ENCODE measurements at places on chromosomes 6 and 20.
A peak's percentile ranks its signal among the peaks of the same experiment; 100 is the strongest.

- DNase-seq, result peak; percentile 19
Observed at GRCh38 chr6:149347067-149347466, 29.6 kb downstream of the TAB2 start.

DNA sequence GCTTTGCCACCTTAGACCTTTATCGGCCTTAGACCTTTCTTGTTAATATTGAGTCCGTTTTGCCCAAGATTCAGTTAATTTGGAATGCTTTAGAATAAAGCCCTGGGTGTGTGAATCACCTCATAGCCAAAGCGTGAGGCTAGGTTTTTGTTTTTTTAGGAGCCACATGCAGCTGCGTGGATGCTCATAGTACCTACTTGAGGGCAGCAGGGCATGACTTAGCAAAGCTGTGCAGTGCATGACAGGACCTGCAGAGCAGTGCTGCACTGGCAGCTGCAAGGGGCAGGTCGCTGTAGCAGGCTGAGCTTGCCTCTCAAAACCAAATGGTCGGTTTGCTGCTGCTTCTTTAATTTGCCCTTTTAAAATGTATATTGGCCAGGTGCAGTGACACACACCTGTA lies 116.1 kb downstream of the JAG1 start:
- no peak for DNase-seq

DNA sequence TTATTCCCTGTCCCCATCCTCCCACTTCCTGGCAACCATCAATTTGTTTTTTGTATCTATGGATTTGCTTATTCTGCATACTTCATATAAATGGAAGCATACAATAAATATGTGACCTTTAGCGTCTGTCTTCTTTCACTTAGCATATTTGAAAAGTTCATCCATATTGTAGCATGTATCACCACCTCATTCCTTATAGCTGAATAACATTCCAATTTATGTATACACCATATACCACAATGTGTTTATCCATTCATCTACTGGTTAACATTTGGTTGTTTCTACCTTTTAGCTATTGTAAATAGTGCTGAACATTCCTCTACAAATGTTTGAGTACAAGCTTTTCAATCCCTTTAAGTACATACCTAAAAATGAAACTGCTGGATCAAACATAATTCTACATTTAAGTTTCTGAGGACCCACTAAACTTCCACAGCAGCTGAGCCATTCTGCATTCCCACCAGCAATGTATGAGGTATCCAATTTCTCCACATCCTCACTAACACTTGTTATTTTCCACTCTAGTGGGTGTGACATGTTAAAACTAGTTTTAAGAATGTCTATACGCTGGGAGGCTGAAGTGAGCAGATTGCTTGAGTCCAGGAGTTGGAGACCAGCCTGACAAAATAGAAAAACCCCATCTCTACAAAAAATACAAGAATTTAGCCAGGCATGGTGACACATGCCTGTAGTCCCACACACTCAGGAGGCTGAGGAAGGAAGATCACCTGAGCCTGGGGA lies 32.9 kb downstream of the NUDT3 start:
- peak; percentile 24 for DNase-seq

- no peak for DNase-seq
Observed at GRCh38 chr6:154238831-154239230, 117.8 kb downstream of the IPCEF1 start.

GRCh38 chr20:60246751-60247150 lies 288.5 kb downstream of the CDH26 start:
- no peak for DNase-seq

GRCh38 chr6:19603721-19604120 lies 233.4 kb upstream of the ID4 start:
- DNase-seq, result no peak

DNA sequence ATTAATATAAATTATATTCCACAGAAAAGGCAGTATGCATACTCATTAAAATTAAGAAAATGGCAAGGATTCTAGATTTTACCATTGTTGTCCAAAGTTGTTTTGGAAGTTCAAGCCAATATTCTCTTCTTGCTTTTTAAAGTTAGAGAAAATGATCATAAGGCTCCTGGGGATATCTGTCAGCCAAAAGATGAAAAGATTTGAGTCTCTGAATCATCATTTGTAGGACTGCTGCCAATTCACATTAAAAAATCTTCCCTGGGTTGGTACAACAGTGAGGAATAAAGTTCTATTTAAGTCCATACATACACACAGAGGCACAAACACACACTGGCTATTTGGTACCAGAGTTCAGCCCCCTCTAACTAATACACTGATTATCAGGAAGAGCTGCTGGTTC lies 620.1 kb downstream of the COL12A1 start:
- peak; percentile 49 for DNase-seq

- peak; percentile 7 for DNase-seq
Observed at GRCh38 chr6:40419377-40419776, 167.8 kb downstream of the LRFN2 start.

- DNase-seq, result no peak
Observed at GRCh38 chr6:102327697-102328225, 934.3 kb downstream of the GRIK2 start.

DNA sequence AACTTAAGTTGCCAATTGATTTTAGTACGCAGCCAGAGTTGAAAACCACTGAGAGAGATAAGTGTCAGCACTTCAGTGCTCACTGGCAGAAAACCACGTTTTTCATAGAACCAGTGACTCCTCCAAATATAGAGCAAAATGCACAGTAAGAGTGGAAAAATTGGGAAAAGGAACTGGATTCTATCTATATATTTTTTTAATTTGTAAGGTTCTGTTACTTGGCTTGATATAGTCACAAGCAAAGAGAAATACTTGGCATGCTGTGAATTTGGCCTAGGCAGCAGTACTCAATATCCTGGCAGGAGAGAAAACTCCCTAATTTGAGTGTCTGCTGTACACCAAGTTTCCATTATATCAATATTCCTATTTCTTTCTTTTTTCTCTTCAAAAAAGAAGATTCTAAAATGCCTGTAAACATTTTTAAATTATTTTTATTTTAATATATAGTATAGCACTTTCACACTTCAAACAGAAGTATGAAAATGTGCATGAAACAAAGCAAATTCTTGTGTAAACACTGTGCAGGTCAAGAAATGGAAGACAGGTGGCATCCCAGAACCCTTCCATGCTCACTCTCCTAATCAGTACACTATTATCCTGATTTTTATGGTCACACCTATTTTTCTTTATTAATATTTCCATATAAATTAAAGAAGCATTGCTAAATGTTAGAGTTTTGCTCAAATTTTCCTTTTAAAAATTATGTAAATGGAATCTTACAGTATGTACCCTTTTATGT lies 561.8 kb upstream of the RNF217 start:
- no peak for DNase-seq
